ENCODE measurements at places on chromosomes 5 and 9. TPM values are rescaled to one million over a fixed set of nuclear protein-coding genes. Genes with fewer than 3 reads are reported as not detected.
A peak's percentile ranks its signal among the peaks of the same experiment; 100 is the strongest.

The CCDC192 gene
- not detected for total RNA-seq

The GABRA1 gene
- not detected for total RNA-seq

The ISL1 gene
- total RNA-seq: not detected

The SPINK13 gene
- total RNA-seq: not detected

The IL7R gene
- 143 TPM for total RNA-seq

GRCh38 chr5:80576383-80576782 lies 6.3 kb upstream of the ANKRD34B start:
- H3K36me3 ChIP-seq: no peaks in the 10 kb centered on the region
- no peak for DNase-seq
- peaks cover 52% of the 10 kb centered on the region for H3K27me3 ChIP-seq
- no peak overlapping the region for H3K27ac ChIP-seq
- no peak overlapping the region for H3K4me3 ChIP-seq
- no peaks in the 10 kb centered on the region for H3K4me1 ChIP-seq

DNA sequence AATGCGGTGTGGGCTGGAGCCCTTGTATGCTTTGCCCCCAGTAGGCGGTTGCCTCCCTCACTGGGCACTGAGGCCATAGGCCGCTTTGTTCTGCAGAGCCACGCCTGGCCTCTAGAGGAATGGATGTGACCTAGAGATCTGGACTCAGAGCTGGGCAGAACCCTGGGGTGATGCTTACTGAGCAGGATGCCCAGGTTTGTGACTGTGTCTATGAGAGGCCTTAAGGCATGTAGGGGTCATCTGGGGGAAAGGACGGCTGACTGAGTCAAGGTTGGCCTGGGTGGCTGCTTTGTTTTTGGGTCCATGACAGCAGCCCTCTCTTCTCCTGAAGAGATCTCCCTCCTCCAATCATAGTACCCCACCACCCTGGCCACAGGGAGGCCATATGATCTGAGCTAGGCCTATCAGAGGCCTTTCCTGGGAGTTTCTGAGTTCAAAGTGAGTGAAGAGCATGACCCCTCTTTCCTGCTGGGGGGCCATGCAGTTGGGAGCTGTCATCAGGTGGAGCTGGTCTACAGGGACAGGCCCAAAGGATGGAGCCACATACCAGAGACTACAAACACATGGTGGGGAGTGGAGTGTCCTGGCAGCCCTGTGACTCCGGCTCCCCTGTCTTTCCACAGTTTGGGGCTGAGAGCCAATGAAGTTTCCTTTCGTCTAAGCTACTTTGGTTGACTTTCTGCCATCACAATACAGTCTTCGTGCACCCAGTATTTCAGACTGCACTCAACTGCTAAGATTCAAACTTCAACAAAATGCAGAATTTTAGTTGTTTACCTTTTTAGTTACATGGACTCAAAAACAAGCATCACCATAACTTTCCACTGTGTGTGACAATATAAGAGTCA lies 165.4 kb downstream of the AUH start:
- no peak for DNase-seq
- H3K4me1 ChIP-seq: peaks cover 100% of the 10 kb centered on the region
- peaks cover 17% of the 10 kb centered on the region for H3K36me3 ChIP-seq
- H3K27ac ChIP-seq: peak overlapping the region; percentile 50
- H3K4me3 ChIP-seq: peak overlapping the region; percentile 34

DNA sequence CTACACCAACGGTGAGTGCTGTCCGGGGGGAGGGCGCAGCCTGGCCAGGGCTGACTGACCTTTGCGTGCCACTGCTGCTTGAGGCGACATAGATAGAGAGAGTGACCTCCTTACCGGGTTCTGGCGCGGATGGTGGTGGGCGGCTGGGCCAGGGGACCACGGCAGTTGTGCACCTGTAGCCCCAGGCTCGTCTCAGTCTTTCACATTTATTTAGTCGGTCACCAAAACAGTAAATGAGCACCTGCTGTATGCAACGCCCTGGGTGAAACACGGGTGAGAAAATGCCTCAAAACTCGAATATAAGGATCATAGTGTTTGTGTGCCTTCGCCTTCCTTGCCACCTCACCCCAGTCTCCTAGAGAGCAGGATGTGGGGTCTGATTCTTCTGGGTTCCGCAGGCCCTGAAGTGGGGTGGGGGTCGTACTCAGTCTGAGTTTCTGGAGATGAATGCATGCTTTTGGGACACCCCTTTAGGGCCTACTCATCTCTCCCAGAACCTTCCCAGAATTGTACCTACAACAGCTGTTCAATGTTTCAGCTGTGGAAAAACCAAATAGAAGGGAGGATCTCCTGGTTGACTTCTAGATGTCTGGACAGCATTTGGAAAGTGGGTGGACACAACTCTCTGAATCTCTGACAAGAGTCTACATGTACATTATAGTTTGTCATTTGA lies 714 bp downstream of the SEC24A start:
- H3K4me1 ChIP-seq: peaks cover 35% of the 10 kb centered on the region
- no peaks in the 10 kb centered on the region for H3K27me3 ChIP-seq
- H3K27ac ChIP-seq: peak overlapping the region; percentile 100
- H3K36me3 ChIP-seq: peaks cover 8% of the 10 kb centered on the region
- H3K4me3 ChIP-seq: peak overlapping the region; percentile 98
- no peak for DNase-seq

DNA sequence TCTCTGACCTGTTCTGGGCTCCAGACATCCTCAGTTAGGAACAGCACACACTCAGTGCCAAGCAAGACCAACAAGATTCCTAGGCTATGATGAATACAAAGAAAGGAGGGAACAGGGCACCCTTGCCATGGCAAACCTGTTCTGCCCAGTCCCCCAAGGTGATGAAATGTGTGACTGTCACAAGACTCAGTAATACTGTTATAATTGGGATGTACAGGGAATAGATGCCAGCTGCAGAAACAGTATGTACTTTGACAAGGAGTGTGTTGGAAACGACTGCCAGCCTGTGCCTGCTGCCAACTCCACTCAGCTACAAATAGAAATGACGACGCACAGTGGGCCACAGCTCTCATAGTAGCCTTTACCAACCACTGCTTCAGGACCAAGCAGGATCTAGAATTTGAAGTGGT lies 453.0 kb downstream of the EFNA5 start:
- H3K27ac ChIP-seq: no peak overlapping the region
- no peaks in the 10 kb centered on the region for H3K4me1 ChIP-seq
- H3K27me3 ChIP-seq: no peaks in the 10 kb centered on the region

DNA sequence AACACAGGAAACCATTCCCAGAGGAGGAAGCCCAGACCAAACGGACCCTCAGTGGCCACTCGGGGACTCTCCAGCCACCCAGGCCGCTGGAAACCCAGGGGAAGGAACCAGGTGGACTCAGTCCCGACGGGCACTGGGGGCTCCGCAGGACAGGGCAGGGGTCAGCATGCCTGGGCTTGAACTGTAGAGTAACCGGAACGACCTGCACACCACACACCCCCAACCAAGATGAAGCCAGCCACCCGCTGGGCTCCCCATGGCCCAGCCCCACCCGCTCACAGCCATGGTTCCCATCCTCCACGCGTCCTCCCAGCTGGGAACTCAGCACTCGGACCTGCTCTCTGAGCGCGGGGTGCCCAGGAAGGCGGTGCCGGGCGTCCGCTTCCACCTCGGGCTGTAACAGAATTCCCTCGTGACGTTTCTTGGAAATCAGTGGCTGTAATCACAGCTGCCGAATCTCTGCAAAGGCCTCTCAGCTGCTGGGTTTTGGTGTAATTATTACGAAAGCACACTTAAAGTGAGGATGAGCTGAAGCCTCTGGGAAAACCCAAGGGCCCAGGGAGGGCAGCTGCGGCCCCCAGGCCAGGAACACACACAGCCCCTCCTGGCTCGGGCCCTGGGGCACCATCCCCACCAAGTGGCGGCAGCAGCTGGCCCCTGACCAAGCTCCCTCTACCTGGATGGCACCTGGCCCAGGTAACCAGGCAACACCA lies 13.8 kb downstream of the NACC2 start:
- H3K27me3 ChIP-seq: no peaks in the 10 kb centered on the region
- DNase-seq: no peak
- peaks cover 2% of the 10 kb centered on the region for H3K4me1 ChIP-seq
- no peaks in the 10 kb centered on the region for H3K36me3 ChIP-seq

DNA sequence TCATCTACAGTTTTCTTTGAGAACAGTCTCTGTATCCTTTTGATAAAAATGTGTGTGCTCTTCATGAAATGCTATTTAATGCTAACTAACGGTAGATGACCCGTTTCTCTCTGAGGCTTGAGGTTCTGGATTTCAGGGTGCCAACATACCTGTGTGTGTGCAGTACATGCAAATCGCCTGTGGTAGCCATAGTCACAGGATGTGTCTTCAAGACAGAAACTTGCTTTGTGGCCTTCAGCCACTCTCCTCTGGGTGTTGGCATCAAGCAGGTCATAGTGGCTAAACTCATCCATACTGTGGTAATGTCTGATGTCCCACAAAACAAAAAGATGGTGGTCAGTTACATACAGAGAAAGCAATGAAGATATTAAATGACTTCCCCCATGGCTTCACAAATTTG lies 4.2 kb downstream of the LOX start:
- H3K27ac ChIP-seq: no peak overlapping the region
- H3K36me3 ChIP-seq: peaks cover 2% of the 10 kb centered on the region
- H3K4me3 ChIP-seq: no peak overlapping the region
- peaks cover 10% of the 10 kb centered on the region for H3K4me1 ChIP-seq
- no peak for DNase-seq
- H3K27me3 ChIP-seq: peaks cover 50% of the 10 kb centered on the region

DNA sequence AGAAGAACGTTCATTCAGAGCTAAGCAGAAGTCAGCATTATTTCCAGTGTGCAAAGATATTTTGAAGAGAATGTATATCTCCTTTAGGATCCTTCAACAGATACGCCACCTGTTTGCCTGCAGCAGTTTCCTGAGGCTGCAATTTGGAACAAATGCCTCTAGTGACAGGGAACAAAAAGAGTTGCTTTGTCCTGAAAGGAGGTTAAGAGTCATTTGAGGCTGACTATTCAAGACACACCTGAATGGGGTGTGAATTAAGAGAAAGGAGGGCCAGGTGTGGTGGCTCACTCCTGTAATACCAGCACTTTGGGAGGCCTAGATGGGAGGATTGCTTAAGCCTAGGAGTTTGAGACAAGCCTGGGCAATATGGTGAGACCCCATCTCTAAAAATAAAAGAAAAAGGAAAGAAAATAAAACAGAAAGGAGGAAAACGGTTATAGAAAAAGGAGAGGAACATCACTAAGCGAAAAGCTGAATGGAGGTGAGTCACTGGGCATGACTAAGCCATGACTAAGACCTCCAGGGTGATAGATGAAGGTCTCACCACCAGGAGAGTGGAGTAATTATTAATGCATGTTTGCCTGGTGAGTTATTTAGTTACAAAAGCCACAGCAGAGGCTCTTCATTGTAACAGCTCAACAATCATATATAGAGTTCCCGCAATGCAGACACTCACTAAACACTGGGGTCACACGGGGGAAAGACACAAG lies 255.2 kb upstream of the TNC start:
- H3K27me3 ChIP-seq: peaks cover 8% of the 10 kb centered on the region
- H3K27ac ChIP-seq: no peak overlapping the region

- no peak overlapping the region for H3K4me3 ChIP-seq
- no peaks in the 10 kb centered on the region for H3K36me3 ChIP-seq
- DNase-seq: peak; percentile 30
- H3K27ac ChIP-seq: no peak overlapping the region
- H3K4me1 ChIP-seq: no peaks in the 10 kb centered on the region
Measured at GRCh38 chr9:34413231-34413852, 36.6 kb upstream of the MYORG start.

GRCh38 chr9:136191960-136192286 lies 13.0 kb downstream of the LHX3 start:
- H3K36me3 ChIP-seq: no peaks in the 10 kb centered on the region
- H3K4me3 ChIP-seq: no peak overlapping the region
- no peak for DNase-seq
- H3K4me1 ChIP-seq: peaks cover 8% of the 10 kb centered on the region

- no peaks in the 10 kb centered on the region for H3K27me3 ChIP-seq
- H3K4me3 ChIP-seq: no peak overlapping the region
- H3K36me3 ChIP-seq: peaks cover 13% of the 10 kb centered on the region
- no peak overlapping the region for H3K27ac ChIP-seq
- H3K4me1 ChIP-seq: peaks cover 39% of the 10 kb centered on the region
Measured at GRCh38 chr5:112876362-112876761, 15.3 kb downstream of the SRP19 start.

- H3K27ac ChIP-seq: no peak overlapping the region
- DNase-seq: no peak
- H3K27me3 ChIP-seq: no peaks in the 10 kb centered on the region
- H3K4me3 ChIP-seq: no peak overlapping the region
- no peaks in the 10 kb centered on the region for H3K4me1 ChIP-seq
Measured at GRCh38 chr5:6548756-6549285, 84.0 kb downstream of the NSUN2 start.

DNA sequence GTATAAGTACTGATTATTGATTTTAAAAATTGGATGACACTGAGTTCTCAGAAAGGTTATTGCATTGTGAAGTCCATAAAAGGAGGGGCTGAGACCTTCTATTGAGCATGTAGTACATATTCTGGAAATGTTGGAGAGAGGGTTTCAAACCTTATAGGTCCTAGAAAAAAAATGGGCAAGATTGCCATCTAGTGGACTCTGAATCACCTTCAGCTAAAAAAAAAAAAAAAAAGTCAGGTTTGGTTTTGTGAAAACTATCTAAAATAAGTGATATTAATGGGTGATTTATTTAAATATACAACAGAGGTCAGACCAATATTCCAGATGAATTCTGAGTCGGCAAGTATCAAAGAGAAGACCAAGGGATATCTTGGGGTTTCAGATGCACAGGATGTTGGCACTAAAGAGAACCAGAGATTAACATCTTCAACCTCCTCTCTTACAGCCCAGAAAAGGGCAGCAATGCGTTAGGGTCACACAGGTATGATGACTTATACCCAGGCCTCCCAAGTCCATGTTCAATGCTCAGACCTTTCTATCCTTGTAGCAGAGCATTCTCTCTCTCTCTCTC lies 109.8 kb upstream of the NMUR2 start:
- H3K27me3 ChIP-seq: peaks cover 32% of the 10 kb centered on the region
- no peaks in the 10 kb centered on the region for H3K36me3 ChIP-seq
- H3K27ac ChIP-seq: no peak overlapping the region
- no peak for DNase-seq

DNA sequence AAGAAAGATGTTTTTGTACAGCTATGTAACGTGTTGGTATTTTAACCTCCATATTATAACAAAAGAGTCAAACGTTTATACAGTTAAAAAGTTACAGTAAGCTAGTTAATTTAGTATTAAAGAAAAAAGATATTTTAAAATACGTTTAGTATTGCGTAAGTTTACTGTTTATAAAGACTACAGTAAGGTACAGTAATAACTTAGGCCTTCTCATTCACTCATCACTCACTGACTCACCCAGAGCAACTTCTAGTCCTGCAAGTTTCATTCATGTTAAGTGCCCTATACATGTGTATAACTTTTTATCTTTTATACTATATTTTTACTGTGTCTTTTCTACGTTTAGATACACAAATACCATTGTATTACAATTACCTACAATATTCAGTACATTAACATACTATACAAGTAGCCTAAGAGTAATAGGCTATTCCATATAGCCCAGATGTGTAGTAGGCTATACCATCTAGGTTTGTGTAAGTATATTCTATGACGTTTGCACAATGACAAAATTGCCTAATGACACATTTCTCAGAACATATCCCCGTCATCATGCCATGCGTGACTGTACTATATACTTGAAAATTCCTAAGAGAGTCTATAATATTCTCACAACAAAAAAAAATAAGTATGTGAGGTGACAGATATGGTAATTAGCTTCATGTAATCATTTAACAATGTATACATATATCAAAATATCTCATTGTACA lies 33.8 kb downstream of the ERP44 start:
- H3K4me1 ChIP-seq: peaks cover 6% of the 10 kb centered on the region
- no peak for DNase-seq
- peaks cover 1% of the 10 kb centered on the region for H3K36me3 ChIP-seq
- H3K4me3 ChIP-seq: no peak overlapping the region
- H3K27ac ChIP-seq: no peak overlapping the region

GRCh38 chr9:134222018-134222573 lies 57.7 kb upstream of the RNU6ATAC start:
- H3K4me3 ChIP-seq: no peak overlapping the region
- H3K4me1 ChIP-seq: no peaks in the 10 kb centered on the region
- H3K27me3 ChIP-seq: no peaks in the 10 kb centered on the region
- H3K36me3 ChIP-seq: no peaks in the 10 kb centered on the region
- H3K27ac ChIP-seq: no peak overlapping the region
